Activated T-helper 17 cell treated with anti-CD3 and anti-CD28 coated beads, Interleukin-2, amount 50 U/mL, for 72 hours (primary cell): ENCODE measurements at places on chromosomes 2 and 18.
A peak's percentile ranks its signal among the peaks of the same experiment; 100 is the strongest.

GRCh38 chr2:220127876-220128275, 500.4 kb downstream of the SLC4A3 start:
- no peak for ATAC-seq

- ATAC-seq = no peak
These were observed 20.4 kb downstream of the FMNL2 start for GRCh38 chr2:152355409-152355831.

- no peak for ATAC-seq
These were observed 1.5 kb downstream of the KLF7 start for GRCh38 chr2:207164006-207164831.

GRCh38 chr18:55477499-55477859, 110.5 kb downstream of the TCF4 start:
- peak; percentile 66 for ATAC-seq

GRCh38 chr18:31490833-31491232, 7.1 kb upstream of the DSG2 start:
- ATAC-seq = no peak

- no peak for ATAC-seq
These were observed 56.9 kb upstream of the TMEM178A start for GRCh38 chr2:39608686-39609441.

- no peak for ATAC-seq
These were observed 43.2 kb upstream of the MRPL33 start for GRCh38 chr2:27728081-27728858.

- ATAC-seq = no peak
These were observed 66.4 kb downstream of the PAX3 start for GRCh38 chr2:222232372-222232771.

DNA sequence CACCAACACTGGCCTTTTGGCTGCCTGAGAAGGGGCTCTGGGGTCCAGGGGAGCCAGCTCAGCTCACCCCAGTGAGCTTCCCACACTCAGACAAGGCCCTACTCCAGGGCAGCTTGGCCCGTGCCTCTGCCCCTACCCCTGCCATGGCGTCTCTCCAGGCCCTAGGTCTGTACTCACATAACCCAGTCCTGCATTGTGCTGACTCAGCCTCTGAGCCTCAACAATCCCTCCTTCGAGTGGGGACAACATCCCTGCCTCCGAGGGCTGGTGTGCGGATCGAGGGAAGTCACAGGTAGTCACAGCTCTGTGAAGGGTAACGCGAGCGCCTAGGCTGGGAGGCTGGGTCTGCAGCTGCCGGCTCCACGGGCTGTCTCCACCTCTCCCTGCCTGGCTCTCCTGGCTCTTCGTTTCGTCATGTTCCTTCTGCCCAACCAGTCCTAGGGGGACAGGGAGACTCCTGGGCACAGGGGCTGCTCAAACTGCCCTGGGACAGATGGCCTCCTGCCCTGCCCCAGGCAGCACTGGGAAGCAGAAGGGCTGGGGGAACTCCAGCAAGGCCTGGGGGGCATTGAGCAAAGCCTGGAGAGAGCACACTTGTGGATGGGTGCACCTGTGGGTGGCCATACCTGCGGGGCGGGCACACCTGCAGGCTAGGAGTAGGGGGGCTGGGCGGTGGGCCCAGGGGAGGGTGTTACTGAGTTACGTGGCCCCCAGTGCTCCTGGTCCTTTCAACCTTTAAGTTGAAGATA, 74.6 kb downstream of the RRM2 start:
- ATAC-seq = no peak

DNA sequence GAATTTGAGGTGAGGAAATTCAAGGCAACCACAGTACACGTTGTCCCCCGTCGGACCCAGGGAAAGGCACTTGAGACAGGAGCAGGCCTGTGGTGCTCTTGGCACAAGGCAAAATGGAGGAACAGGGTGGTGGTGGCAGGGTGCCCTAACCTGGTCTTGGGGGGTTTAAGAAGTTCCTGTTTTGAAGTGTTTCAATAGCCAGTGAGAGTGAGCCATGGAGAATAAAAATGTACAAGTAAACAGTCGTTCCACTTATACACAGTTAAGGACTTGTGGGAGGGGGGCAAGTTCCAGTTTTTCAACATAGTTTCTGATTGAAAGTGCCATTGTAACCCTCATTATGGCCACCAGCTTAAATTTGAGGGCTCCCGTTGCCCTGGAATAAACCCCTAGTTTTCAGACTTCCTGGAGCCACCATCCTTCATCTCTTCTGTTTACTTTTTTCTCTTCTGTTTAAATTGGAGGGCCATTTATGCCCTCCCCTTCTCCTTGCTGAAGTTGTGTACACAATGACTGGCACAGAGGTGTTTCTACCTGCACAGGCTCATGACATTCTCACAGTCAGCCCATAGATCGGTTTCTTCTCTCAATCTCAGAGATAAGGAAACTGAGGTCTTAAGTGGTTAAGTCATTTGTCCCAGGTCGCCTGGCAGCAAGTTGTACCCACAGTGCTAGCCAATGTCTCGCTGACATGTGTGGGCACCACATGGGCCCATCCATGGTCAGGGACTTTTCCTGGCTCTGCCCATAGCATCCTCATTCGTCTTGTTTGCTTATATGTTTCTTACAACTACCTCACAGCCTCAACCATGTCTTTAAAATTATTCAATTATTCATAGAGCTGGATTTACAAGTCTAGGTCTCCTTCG, 66.0 kb upstream of the ST3GAL5 start:
- no peak for ATAC-seq

DNA sequence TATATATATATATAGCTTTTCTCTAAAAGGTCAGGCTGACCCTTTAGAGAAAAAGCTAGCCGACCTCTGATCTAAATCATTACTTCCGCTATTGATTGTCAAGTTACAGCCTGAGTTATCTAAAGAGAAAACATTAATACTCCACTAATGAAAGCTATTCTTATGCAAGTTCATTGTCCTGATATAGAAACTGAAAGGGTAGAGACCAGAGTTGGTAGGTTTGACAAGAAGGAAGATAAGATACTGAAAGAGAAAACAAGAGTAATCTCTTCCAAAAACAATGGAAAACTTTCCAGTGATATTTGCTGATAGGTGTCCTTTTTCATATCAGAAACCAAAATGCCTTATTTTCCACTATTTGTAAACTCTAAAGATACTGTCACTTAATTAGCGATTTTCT, 62.8 kb upstream of the SLC39A10 start:
- ATAC-seq = no peak

DNA sequence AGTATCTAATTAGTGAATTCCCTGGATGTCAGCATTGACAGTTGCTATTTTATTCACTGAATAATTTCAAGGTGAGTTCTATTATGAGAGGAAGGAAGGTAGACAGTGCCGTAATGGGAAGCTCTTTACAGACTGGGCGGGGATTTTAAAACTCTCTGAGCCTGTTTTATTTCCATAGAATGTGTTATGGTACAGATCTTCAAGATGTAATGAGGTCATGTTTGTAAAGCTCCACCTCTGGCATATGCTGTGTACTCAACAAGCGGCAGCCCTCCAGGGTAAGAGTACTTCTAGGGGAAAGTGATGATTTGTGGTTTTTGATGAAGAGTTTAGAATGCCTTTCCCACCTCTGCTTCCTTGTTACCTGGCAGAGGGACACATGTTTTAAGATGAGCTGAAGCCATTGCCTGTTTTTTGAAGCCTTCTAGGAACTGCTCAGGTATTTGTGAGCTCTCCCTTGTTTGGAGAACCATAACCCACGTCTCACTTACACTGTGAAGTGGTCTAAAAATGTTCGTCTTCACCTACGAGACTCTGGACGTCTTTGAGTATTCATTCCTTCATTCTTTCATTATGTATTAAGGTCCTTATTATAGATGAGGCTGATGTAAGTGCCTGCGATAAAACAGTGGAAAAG, 251.2 kb downstream of the PTGR3 start:
- ATAC-seq = no peak

- ATAC-seq = no peak
These were observed 59.3 kb downstream of the HDLBP start for GRCh38 chr2:241256168-241256545.

DNA sequence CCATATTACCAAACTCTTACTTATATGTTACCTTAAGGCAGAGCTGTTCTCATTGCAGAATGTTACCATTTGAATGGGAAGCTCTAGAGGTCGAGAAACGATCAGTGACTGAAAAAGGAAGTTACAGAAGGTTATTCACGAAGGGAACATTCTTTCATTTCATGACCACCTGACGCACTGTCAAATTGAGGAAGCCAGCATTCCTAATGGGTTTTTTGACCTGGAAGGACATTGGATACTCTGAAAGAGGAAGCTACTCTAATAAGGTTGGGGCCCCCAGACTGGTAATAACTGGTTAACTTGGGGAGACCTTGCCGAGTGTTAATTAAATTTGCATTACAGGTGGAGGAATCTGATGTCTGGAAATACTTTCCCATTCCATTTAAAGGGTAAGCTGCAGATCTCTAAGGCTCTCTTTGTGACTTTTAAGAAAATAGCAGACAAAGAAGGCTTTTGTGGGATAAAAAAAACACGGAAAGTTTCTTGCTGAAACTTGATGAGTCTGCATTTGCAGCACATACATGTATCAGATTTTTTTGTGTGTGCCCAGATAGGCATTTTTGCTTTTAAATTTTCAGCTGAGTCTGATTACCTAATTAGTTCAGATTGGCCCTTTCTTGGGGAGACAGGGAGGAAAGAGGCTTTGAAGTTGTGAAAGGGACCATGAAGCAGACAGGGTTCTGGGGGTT, 137.1 kb downstream of the LTBP1 start:
- no peak for ATAC-seq

DNA sequence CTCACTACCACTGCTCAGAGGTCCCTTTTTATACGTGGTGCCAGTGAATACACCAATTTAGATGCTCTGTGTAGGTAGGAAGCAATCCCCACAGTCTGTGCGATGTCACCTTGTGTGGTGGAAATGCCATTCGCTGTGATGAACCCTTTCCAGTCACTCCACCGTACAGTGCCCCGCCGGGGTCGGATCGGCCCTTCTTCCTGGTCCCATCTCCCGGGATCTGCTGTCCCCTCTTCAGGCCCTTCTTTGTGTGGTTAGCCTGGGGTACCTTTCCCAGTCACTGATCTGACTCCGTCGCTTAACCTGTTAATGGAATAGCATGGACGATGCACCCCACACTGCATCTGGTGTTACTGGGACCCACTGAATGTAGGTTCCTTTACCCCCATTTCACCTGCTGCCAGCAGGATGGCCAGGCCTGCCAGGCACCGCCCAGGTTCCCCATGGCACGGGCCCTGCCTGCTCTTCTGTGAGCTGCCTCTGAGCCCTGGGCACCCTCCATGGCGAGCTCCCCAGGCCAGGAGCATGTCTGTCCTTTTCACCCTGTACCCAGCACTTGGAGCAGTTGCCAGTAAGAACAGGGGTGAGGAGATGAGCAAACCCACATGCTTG, 18.0 kb downstream of the TWIST2 start:
- ATAC-seq = no peak

DNA sequence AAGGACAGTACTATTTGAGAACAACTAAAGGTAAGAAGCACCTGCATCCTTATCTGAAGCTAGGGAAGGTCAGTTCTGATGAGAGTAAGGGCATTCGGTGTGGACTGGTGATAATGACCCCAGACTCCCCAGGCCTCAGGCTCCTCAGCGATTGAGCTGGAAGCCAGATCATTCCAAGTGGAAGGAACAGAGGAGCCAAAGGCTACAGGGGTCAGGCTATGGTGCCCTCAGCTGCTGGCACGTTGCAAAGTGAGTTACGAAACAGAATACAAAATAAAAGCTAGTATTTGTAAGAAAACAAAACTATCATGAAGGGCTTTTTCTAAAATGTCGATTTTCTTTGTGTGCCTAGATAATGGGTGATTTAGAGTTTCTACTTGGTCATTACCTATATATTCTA, 168.5 kb upstream of the LRRTM1 start:
- no peak for ATAC-seq

DNA sequence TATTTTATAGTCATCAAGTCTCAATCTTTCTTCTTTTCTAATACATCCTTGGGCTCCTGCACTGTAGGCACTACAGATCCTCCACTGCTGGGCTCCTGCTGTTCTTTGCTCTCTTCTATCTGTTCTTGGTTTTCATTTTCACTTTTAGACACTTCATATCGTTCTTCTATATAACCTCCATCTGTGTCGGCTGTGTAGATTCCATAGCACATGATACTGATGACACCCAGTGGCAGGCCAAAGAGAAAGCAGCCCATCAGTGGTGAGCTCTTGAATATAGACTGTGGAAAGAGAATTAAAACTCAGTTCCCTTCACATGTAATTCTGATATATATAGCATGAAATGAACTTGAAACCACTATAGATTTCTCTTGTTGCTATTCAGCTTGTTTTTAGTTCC, 38.0 kb downstream of the TMX3 start:
- peak; percentile 61 for ATAC-seq

DNA sequence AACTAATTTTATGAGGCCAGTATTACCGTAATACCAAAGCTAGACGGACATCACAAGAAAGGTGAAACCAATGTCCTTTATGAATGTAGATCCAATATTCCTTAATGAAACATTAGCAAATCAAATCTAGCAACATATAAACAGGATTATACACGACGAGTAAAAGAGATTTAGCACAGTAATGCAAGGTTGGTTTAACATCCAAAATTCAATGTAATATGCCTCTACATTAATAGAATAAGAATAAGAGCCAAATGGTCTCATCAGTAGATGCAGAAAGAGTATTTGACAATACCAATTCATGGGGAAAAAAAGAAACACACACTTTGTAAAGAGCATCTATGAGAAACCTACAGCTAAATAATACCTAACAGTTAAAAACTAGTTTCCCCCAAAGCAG, 99.5 kb downstream of the TMEM163 start:
- ATAC-seq = no peak

GRCh38 chr2:196284144-196284844, 112.9 kb upstream of the STK17B start:
- no peak for ATAC-seq

DNA sequence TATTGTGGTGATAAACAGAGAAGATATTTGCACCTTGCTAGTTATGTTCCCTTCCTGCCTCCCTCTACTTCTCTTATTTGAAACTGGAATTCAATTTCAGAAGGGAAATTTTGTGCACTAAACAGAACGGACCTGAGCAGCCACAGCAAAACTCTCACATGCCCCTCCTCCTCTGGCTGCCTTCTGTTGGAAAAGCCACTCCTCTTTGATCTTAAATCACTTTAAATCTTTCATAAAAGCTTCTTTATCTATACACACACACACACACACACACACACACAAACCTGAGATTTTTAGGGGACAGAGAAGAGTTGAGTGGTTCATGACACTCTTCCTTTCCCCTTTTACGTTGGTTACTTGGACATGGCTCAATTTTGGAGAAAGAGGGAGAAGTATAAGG, 5.6 kb downstream of the TBR1 start:
- ATAC-seq = no peak

DNA sequence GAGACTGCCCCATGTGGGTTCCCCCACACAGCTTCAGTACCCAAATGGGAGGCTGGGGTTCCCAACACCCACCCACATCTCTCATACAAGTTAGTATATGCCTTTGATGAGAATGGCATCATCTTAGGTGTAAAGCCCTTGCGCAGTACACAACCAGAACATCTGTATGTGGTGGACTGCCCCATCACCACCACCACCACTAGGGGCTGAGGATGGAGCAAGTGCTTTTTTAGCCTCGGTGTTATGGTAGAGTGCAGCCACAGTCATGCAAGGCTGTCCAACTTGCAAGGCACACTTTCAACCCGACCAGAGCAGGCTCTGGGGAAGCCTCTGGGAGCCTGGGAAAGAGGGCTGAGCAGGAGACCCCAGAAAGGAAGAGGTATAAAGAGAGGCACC, 241.2 kb downstream of the TFCP2L1 start:
- ATAC-seq = no peak

- peak; percentile 68 for ATAC-seq
These were observed 53.9 kb downstream of the PRKRA start for GRCh38 chr2:178397002-178397605.
